GM12864 (cell line): ENCODE measurements at places on chromosomes 13 and 19.

- DNase-seq: no peak
Measured at GRCh38 chr13:111249637-111250360, 70.6 kb upstream of the TEX29 start.

DNA sequence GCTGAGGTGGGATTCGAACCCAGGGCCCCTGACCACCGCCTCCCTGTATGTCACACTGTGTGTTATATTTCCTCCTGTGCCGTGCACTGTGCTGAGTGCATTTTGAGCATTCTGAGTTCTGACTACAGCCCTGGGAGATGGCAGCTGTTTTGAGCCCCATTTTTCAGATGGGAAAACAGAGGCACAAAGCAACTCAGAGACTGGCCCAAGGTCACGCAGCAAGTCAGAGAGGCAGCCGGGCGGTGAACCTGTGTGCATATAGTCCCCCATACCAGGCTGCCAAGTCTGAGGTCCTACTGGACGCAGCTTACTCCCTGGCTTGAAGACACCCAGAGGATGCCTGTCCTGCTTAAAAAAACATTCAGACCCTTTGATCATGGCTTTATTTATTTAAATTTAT, 17.7 kb downstream of the MYH14 start:
- no peak for DNase-seq

DNA sequence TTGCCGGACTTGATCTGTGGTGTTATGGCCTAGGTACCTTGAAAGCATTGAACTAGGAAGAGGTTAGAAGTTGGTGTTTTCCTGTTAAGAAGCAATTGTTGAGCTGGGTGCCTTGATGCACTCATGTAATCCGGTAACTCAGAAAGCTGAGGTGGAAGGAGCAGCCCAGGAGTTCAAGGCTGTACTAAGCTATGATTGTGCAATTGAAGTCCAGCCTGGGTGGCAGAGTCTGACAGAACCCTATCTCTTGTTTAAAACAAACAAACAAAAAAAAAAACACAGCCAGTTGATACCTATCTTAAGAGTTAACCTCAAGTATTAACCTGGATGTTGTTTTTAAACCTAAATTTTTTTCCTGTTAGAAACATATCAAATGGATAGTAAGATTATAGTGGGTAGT, 19.3 kb downstream of the SAFB start:
- no peak for DNase-seq

GRCh38 chr13:111919286-111919685, 147.7 kb upstream of the SOX1 start:
- no peak for DNase-seq

- DNase-seq: no peak
Measured at GRCh38 chr19:678791-679388, 2.7 kb downstream of the FSTL3 start.

DNA sequence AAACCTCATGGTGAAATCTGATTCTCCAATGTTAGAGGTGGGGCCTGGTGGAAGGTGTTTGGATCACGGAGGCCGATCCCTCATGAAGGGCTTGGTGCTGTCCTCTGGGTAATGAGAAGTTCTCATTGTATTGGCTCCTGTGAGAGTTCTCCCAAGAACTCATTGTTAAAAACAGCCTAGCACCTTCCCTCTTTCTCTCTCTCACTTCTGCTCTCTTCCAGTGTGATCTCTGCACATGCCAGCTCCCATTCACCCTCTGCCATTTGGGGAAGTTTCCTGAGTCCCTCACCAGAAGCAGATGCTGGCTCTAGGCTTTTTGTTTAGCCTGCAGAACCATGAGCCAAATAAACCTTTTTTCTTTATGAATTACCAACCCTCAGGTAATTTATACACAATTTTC, 3.1 kb upstream of the SUCLA2 start:
- DNase-seq: no peak

GRCh38 chr19:39710333-39710890, 6.1 kb downstream of the LGALS14 start:
- no peak for DNase-seq

GRCh38 chr19:7857727-7858108, 16.5 kb downstream of the PRR36 start:
- DNase-seq: no peak

- no peak for DNase-seq
Measured at GRCh38 chr13:109680930-109681329, 105.5 kb downstream of the IRS2 start.

- peak; percentile 37 for DNase-seq
Measured at GRCh38 chr19:29587518-29587986, 18.5 kb upstream of the POP4 start.

DNA sequence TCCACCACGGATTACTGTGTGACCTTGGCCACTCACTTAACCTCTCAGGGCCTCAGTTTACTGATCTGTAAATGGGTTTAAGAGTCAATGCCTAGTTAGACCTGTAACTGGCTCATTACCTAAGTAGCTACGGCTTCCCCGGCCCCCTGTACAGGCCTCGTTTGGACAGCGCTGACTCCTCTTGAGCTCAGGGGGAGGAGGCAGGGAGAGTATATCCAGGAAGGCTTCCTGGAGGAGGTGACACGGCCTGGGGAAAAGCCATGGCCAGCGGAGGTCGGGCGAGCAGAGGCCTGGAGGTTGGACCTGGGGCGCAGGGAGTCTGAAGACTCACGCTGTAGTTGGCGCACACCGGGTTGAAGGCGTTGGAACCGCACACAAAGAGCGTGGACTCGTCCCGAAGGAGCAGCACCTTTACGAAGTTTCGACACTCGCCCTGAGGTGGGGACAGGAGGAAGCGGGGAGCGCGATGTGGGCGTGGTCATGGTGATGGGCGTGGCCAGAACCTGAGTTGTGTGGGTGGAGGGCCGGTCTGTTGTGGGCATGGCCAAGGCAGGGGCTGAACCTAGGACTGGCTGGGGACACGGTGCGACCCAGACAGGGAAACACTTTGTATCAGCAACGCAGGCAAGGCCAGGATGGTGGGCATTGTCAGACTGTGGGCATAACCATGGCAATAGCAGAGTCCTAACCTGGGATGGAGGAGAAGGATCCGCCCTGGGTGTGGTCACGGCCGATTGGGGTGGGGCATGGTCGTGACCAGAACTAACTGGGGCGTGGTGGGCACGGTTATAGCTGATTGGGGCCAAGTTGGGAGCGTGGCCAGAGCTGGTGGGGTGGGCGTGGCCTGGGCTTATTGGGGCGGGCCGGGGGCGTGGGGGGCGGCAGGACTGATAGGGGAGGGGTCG, 3.6 kb downstream of the SEMA6B start:
- DNase-seq: no peak

DNA sequence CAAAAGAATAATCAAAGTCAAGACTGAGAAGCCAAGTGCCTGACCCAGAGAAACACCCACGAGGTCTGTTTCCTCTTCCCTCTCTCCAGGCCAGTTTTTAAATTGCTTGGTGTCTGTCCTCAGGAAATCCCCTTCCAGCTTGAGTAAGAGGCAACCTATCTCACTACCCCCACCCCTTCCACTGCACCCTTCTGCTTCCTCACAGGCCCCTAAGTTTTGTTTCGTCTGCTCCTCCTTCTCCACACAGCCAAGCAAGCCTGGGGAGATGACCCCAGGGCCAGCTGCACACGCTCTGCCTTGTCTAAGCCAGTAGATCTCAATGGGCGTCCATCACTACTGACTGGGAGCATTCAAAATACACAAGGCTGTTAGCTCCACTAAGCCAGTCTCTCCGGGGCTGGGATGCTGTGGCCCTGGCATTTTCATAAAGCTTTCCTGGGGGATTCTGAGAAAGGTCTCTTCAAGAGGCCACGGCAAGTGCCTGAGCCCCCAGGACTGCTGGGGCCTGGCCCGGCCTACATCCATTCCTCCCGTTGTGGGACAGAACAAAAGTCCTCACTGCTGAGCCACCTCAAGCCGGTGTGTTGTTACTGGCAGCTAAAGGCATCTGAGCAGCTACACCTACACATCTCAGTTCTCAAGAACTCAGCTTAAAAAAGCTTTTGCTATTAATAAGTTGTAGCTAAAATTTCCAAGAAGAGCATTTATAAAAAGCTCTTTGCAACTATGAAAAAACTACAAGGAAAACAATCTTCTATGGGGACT, 14.9 kb upstream of the IL4I1 start:
- no peak for DNase-seq

DNA sequence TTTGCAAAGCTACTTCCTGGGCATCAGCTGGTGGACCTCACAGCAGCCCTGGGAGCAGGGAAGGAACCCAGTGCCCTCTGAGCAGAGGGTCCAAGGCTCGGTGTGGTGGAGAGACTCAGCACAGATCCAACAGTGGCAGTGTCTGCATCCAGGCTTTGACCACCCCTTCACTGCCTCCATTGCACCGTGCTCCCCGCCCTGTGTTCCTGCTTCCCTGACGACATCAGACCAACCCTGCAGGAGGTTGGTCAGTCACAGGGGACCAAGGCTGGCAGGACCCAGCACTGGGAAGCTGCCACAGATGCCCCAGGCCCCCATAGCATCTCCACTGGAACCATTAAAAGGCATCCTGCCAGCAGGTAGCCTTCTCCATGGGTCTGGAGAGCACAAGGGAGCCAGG, 7.8 kb upstream of the VSTM2B start:
- no peak for DNase-seq

DNA sequence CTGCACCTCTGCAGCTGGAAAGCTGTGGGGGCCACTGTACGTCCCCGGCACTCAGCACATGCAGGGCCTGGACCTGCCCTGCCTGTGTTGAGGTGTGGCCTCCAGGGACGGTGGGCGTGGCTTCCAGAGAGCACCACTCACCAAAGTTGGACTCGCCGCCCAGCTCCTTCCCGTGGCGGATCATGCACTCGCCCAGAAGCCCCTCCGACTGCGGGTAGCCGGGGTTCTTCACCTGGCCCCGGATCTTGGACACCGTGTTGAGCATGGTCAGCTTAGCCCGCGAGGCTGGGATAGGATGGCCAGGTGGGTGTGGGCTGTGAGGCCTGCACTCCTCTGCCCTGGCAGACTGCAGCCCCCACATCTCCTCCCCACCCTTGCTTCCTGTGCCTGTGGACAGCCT, 22.0 kb downstream of the MPND start:
- no peak for DNase-seq

GRCh38 chr19:14575428-14575980, 3.6 kb upstream of the NDUFB7 start:
- no peak for DNase-seq

- no peak for DNase-seq
Measured at GRCh38 chr19:45717983-45718650, 12.6 kb downstream of the FBXO46 start.

- DNase-seq: no peak
Measured at GRCh38 chr13:100674572-100674871, at the start of gene TMTC4. Gene TMTC4 (minus strand): TSS chr13:100674795. CDS start chr13:100670362, 4,433 bp downstream.

DNA sequence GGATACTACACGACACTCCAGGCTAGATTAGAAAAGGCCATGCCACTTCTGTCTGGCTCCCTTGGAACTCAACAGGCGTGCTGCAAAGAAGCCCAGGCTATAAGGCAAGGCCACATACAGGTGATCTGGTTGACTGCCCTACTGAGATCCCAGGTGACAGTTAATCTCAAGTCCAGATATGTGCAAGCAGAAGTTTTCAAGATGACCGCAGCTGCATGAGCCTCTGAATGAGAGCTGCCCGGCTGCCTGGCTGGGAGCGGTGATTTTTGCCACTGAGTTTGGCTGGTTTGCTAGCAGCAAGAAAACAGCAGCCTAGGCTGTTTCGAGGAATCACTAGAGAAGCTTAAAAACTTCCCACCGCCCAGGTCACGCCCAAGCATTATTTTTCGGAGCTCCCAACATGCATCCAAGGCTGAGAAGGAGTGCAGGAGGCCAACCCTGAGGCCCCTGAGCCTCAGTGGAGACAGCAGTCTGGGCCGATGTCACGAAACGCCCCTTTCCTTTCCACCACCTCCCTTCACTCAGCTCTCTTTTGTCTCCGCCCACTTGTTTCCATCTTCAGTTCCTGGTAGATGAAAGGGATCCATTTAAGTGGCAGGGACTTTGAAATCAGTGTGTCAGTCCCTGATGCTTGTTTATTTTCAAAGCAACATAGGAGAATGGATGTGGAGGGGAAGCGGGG, 14.0 kb upstream of the URI1 start:
- peak; percentile 65 for DNase-seq

DNA sequence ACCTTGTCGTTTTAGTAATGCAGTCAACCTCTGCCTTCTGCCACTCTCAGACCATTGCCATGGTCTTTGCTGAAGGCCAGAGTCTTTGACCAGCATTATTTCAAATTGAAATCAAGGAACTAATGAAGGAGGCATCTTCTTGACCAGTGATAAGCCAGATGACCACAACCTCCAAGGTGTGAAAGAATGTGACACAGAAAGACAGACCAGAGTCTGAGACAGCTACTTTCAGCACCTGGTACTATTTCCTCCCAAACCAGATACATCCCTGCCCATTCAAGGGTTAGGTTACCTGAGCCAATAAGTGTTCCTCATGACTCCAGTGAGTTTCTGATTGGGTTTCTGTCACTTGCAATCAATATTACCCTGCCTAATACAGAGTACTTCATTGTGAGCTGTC, 20.3 kb upstream of the RNASEH2B start:
- no peak for DNase-seq

GRCh38 chr19:42658076-42658475, 63.4 kb upstream of the CEACAM8 start:
- no peak for DNase-seq

GRCh38 chr19:45677351-45678230, 9.6 kb downstream of the GIPR start:
- peak; percentile 93 for DNase-seq

GRCh38 chr13:71593566-71593965, 273.4 kb downstream of the DACH1 start:
- DNase-seq: no peak

DNA sequence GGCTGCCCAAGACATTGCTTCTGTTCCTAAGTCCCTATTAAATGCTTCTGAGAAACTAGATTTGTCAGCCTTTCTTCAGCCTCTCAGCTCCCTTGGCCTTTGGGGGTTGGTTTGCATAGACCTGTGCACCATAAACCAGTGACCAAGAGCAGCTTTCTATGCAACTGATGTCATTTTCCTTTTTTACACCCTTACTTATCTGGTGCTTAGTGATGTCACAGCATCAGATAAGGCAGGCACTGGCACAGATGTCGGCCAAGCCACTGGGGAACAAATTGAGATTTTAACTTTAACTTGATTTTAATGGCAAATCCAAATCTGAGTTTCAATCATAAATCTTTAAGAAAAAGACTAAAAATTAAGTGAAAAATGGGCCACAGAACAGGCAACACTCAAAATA, 59.8 kb downstream of the RUBCNL start:
- DNase-seq: no peak

GRCh38 chr13:72985610-72986009, 73.2 kb upstream of the KLF5 start:
- DNase-seq: no peak

- DNase-seq: no peak
Measured at GRCh38 chr19:47497050-47497766, 13.2 kb upstream of the KPTN start.

GRCh38 chr13:95505986-95506385, 46.5 kb upstream of the CLDN10 start:
- no peak for DNase-seq

DNA sequence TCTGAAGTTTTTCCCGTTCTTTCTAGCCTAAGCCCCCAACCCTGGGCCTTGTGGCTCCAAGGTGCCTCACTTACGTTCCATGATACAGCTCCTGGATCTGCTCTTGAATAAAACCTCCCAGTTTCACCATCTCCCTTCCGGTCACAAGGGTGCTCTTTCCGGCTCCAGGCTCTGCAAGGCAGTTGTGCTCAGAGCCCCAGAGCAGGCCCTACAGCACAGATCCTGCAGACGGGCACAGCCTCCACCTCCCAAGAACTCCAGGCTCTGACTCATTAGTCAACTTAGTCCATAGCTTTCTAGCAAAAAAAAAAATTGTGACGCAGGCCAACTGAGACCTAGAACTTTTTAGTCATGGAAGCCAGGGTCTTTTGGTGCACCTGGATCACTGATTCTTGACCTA, 33.9 kb upstream of the SLC7A10 start:
- no peak for DNase-seq
